ENCODE measurements at places on chromosomes 12 and 14.
A peak's percentile ranks its signal among the peaks of the same experiment; 100 is the strongest.

GRCh38 chr14:100981809-100982208 is 78.3 kb upstream of the RTL1 start:
- no peak for DNase-seq

GRCh38 chr12:46268583-46269428 is at the start of gene SLC38A1:
SLC38A1 (minus strand) TSS chr12:46269043; CDS start chr12:46239800, 29,243 bp downstream.
- DNase-seq, result peak; percentile 50

DNA sequence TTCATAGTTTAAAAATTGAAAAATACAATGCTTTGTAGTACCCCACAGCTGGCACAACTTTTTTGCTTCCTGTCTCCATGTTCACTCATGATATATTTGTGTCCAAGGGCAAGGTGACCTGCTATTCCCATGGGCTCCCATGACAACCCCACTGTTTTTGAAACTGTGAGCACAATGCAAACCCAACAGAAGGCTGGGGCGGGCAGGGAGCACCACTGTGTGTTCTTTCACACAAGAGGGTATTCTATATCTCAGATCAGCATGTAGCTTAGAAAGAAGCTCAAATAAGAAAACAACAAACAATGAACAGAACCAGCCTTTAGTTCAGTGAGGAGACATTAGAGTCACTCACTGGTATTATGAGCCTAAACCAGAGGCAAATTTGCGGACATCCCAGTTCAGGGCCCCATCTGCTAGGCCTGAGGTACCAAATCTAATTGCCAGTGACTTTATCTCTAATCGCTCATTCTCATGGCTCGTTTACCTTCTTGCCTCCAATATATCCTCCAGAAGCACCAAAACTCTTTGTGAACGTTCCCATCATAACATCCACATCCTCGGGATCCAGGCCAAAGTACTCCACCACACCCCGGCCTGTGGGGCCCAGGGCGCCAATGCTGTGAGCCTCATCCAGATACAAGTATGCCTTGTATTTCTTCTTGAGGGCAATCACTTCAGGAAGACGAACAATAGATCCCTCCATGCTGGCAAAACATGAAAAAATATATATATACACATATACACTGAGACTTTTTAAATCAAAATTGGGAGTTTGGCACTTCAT is 56.4 kb upstream of the ISM2 start:
- DNase-seq, result no peak

GRCh38 chr12:22126758-22127157 is 80.7 kb downstream of the CMAS start:
- no peak for DNase-seq

DNA sequence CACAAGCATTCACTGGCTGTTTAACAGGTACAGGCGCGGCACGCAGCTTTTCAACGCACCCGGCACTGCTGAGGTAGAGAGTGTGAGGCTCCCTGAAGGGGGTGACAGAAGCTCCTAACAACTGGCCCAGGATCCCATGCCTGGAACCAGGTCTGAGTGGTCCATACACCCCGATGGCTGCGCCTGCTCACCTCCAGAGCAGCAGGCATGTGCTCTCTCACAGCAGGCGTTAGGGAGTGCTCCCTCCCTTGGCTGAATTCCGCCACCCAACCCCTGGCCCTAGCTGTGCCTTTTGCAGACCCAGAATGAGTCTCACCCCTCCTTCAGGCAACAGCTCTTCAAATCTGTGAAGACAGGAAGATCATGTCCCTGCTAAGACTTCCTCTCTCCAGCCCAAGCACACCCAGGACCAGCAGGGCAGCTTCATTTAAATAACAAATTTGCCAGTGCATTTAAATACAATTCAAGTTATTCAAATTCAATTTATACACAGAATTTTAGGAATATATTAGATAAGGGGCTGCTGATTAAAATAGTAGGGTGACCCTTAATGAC is 86.0 kb downstream of the SETD3 start:
- no peak for DNase-seq

DNA sequence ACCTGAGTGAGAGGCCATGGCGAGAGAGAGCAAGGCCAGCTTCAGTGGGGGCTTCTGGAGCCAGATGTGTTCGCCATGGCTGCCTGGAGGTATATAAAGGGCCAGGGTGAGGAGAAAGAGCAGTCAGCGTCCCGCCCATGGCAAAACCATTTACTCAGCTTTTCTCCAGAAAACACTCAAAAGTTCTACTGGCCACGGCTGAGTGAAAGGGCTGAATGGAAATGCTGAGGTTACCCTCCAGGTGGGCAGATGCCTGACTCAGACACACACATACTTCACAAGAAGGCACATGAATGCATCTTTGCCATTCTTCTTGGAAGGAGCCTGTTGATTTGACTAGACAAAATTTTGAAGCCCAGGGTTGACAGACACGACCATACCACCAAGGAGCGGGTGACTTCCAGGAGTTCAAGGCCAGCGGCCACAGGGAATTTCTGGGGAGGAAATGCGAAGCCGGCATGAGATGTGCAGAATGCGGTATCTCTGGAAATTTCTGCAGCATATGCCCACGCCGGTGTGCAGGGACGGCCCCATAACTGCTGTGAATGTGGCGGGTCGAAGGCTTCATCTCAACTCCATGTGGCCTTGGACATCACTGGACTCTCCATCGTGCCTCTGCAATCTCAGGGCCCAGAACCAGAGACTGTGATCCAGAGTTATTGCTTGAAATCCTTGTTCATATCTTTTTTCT is at the start of gene IL31:
Gene IL31, minus strand, starts transcription at position 67 of the 691 bp plus-strand sequence. Its CDS starts 49 bp downstream, at position 18.
- no peak for DNase-seq

GRCh38 chr14:45698462-45699134 is 445.6 kb upstream of the MIS18BP1 start:
- DNase-seq, result no peak

DNA sequence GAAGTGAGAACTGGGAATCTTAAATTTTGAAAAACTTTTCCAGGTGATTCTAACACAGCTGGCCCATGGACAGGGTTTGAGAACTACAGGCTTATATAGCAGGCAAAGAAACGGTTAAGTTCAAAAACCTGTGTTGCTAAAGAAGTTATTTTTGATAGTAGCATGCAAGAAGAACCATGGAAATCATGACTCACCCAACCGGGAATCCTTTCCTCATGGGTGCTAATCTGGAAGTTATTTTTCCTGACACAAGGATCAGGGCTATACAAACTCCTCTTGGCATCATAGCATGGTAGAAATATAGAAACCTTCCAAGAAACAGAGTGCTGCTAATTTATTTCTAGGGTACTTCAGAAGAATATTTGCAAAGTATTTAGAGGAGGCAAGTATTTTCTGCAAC is 588.7 kb downstream of the CCER1 start:
- no peak for DNase-seq

DNA sequence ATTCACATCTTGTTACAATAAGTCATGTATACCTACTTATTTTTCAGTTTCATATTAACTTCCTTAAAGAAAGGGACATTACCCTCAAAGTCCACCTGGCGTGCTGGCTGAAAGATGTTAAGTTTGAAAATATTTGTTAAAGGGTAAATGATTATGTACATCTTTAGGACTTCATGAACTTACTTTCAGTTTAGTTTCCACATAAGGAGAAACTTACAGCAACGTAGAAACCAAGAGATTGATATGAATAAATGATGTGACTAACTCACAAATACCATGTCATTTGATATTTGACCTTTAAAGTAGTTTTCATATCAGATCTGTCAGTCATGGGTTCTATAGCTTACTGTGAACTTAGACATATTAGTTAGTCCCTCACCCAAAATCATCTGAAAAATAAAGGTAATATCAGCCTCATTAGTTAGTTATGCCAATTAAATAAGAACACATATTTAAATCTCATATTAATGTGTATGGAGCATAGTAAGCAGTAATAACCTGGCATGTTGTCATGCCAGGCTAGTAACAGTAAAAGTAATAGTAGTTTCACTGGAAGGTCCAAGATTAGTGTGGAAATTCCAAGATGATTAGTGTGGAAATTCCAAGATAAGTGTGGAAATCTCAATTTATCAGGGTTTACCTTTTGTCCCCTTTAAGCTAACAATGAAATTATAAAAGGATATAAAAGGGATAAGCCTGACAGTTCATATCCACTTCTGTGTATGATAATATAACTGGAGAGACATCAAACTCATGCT is 1.9 kb upstream of the CLEC2D start:
- no peak for DNase-seq

GRCh38 chr12:131829356-131829747 is 1.2 kb downstream of the MMP17 start:
- DNase-seq, result no peak

DNA sequence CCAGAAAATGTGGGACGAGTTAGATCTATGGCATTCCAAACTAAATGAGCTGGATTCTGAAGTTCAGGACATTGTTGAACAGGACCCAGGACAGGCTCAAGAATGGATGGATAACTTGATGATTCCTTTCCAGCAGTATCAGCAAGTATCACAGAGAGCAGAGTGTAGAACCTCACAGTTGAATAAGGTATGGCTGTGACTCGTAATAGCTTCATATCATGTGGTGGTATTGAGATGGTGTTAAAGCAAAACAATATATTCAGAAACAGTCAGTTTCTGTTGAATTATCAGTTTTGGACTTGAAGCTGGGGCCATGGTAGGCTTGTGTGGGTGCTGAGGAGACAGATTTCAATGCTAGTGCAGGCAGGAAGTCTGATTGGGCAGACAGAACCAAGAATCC is 213.7 kb downstream of the ESR2 start:
- no peak for DNase-seq

DNA sequence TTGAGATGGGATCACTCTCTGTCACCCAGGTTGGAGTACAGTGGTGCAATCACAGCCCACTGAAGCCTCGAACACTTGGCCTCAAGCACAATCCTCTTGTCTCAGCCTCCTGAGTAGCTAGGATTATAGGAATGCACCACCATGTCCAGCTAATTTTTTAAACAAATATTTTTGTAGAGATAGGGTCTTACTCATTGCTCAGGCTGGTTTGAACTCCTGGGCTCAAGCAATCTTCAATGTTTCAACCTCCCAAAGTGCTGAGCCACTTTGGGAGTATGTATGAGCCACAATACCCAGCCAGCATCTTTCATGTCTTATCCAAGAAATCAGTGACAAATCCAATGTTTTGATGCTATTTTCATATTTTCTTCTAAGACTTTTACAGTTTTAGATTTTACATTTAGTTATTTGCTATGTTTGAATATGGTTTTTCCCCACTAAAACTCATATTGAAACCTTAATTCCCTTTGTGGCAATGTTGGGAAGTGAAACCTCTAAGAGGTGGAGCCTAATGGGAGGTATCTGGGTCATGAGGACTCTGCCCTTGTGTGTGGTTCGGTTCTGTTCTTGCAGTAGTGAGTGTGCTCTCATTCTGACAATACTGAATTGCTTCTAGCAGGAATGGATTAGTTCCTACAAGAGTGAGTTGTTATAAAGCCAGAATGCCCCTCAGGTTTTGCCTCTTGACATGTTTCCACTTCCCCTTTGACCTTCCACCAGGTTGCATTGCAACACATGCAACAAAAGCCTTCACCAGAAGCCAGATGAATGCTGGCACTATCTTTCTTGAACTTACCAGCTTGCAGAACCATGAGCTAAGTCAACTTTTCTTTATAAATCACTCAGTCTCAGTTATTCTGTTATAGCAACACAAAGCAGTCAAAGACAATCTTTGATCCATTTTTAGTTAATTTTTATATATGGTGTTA is 80.8 kb upstream of the AMIGO2 start:
- no peak for DNase-seq

Data from NCI-H1694 treated with DMSO at 0.1 percent for 48 hours (cell line).